HFF-Myc (cell line): ENCODE measurements at places on chromosomes 11 and 22.

GRCh38 chr11:69106031-69106811 lies 49.5 kb upstream of the SMIM38 start:
- no peak for DNase-seq

DNA sequence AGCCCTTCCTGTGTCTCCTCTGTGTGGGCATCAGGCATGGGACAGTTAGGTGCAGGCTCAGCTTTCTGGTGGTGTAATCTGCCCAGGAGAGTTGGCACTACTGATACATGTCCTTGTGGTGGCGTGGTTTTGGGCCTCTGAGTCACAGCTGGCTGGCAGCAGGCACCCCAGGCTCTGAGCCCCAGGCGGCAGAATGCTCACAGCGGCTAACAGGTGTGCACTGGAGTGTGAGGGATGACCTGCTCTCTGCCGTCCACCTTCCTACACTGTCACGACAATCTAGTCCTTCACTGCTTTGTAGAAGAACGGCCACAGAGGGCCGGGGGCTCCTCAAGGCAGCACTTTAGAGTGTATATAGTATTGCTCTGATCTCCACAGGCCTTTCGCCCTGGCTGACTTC lies 100.3 kb upstream of the PITPNB start:
- no peak for DNase-seq

GRCh38 chr11:80048513-80048912 lies 607.7 kb upstream of the TENM4 start:
- DNase-seq, result no peak

GRCh38 chr22:21682385-21683175 lies 16.8 kb downstream of the PPIL2 start:
- no peak for DNase-seq

DNA sequence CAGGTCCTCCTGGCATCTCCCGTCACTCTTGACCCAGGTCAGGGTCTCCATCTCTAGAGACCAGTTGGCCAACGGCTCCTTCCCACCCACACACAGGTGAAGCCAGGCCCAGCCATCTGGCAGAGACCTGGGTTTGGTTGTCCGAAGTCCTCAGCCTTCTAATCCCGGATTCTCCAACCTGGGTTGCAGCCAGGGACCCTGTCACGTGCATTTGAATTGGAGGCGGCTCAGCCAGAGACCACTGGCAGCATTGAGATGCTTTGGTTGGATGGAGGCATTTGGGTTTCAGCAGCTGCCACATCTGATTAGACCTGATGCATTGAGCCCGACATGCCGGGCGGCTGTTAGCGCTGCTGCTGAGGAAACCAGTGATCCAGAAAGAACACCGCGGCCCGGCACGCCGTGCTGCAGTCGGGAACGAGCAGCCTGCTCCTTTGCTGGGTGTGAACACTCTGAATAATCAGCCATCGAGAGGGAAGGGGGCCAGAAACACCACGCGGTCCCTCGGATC lies 163.2 kb downstream of the BRD1 start:
- no peak for DNase-seq

DNA sequence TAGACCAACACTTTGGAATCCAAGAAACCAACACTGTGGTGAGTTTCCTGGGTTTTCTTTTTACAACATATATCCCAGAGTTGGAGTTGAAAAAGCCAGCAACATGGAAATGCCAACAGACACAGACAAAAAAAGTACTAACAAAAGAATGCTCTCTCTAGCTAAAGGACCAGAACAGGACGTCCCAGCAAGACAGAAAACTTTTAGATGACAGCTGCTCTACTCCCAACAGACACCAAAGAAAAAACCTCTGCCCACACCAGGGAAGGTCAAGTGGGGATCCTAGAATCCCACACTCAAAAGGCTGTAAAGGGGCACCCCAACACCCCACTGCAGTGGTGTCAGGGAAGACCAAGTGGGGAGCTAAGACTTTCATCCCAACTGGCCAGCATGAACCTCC lies 23.3 kb downstream of the RRAS2 start:
- no peak for DNase-seq

DNA sequence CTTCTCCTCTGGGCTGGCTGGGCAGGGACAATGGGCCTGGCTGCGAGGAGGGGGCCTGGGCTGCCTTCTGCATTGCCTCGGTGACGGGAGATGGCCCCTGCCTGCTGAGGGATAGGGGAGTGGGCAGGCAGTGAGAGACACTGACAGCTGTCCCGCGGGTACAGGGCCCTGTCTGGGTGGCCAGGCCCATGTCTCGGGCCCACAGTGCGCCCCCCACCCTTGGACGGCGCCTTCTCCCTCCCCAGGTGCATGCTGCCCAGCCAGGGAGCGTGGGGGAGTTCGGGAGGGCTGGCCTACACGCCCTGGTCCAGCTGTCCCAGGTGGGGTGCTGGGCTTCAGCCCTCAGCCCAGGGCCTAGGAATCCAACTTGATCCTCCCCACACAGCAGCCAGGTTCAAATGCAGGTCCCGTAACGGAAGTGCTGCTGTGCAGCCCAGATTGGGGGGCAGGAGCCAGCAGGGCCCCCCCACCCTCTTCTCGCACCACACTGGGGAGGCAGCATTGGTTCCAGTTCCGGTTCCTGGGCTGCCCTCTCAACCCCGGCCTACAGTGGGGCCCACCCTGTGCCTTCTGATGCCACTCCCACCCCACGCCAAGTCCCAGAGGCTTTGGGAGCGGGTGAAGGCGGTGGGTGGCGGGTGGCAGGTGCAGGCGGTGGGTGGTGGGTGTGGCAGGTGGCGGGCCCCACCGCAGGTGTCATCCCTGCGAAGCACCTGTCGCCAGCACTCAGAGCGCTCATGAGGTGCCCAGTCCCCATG lies 7.3 kb upstream of the TSSC4 start:
- no peak for DNase-seq

DNA sequence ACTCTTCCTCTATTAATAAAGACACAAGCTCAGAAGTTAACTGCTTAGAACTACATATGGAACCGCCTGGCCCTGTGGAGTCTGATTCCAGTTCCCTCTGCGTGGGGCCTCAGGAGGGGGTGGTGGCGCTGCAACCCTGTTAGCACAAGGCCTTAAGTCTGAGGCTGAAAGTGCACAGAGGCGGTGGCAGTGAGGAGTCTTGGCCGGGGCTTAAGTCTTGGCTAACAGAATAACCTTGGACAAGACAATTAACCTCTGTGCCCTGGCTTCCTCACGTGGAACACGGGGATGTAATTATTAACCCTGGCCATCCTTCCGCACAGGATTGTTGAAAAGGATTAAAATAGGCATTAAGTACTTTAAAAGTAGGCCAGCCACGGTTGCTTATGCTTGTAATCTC lies 191.5 kb downstream of the CEP164 start:
- DNase-seq, result no peak

- DNase-seq, result no peak
Measured at GRCh38 chr11:115087791-115088190, 409.5 kb downstream of the NXPE2 start.

GRCh38 chr11:279966-280705 lies 1.9 kb downstream of the NLRP6 start:
- DNase-seq, result no peak

DNA sequence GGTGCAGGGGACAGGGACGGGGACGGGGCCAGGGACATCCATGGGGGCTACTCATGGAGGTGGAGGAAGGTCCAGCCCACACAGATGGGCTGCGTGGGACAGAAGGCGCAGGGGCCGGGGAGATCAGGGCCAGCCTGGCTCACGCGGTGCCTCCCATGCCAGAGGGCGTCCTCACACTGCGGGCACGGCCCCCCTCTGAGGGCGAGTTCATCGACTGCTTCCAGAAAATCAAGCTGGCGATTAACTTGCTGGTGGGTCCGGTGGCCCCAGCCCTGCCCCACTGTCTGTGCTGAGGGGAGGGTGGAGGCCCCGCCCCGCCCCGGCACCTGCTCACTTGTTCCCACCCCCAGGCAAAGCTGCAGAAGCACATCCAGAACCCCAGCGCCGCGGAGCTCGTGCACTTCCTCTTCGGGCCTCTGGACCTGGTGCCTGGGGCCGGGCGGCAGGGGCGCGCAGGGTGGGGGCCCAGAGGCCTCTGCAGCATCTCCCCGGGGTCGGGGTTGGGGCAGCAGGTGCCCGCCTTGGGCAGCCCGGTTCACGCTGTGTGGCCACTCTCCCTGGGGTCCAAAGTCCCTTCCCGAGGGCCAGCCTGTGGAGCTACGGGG lies 15.8 kb downstream of the EPS8L2 start:
- DNase-seq, result no peak

DNA sequence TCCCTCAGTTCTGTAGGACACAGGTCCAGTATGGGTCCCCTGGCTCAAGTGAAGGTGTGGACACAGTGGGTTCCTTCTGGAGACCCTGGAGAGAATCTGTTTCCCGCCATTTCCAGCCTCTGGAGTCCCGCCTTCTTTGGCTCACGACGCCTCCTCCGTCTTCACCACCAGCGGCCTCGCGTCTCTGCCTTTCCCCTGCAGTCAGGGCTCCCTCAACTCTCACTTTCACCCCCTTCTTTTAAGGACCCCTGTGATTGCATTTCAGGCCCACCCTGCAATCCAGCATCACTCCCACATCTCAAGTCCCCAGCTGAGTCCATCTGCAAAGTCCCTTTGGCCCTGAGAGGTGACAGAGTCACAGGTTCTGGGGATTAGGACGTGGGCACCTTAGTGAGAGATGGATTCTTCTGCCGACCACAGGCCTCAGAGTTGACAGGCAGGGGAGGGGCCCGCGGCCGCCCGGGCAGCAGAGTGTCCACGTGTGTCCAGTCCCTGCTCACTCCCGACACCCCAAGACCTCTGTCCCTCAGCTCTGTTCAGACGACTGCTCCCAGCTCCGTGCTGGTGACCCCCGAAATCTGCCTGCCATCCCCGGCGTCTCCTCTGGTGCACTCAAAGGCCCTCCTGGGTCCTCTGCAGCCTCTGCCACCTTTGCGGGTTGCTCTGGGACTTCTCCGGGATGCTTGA lies 36.9 kb upstream of the KRTAP5-7 start:
- DNase-seq, result no peak

DNA sequence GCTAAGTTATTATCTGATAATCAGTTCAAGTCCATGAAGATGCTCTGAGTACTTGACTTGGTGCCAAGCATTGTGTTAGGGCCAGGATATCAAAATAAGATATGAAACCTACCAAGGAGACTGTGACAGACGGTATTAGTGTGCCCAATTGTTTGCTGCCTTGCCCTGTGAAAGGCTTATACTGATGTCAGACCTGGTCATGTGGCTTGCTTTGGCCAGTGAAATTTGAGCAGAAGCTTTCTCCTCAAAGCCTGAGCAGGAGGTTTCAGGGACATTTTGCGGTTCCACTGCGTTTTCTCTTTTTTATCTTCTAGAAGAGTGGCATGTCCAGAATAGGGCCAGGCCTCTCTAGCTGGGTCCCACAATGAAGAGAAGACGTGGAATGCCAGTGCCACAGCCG lies 15.8 kb upstream of the PKNOX2 start:
- no peak for DNase-seq

- DNase-seq, result no peak
Measured at GRCh38 chr11:59801981-59802638, 8.5 kb downstream of the MRPL16 start.

- peak; percentile 56 for DNase-seq
Measured at GRCh38 chr22:44701824-44702478, at the start of gene PRR5. TSS of gene PRR5 (plus strand) at chr22:44702204. CDS start at chr22:44702475, 271 bp downstream.

DNA sequence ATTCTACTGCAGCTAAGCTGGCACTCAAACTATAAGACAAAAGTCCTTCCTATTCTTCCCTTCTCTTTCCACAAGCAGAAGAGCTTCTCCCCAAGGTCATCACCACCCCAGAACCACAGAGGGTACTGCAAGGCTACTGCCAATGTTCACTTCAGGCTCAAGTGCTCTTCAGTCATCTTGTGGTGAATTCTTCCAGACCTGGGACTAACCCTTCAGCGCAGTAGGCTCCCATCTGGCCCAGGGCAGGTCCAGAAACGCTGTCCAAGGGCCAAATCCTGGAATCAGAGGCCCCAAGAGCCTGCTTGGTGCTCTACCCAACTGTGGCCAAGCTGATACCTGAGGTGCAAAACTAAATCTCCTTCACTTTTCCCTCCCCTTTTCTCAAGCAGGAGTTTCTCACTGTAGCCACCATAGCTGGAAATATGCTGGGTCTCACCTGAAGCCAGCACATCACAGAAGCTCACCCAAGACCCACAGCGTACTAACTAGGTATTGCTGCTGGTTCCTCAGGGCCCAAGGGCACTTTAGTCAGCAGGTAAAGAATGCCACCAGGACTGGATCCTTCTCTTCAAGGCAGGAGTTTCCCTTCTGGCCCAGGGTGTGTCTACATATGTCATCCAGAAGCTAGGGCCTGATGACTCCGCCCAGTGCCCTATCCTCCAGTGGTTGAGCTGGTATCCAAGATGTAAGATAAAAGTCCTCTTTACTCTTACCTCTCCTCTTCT lies 27.8 kb downstream of the FCHSD2 start:
- no peak for DNase-seq

GRCh38 chr22:35864545-35865165 lies 147.0 kb downstream of the APOL5 start:
- no peak for DNase-seq

- no peak for DNase-seq
Measured at GRCh38 chr11:8086001-8086479, 5.0 kb downstream of the TUB start.

DNA sequence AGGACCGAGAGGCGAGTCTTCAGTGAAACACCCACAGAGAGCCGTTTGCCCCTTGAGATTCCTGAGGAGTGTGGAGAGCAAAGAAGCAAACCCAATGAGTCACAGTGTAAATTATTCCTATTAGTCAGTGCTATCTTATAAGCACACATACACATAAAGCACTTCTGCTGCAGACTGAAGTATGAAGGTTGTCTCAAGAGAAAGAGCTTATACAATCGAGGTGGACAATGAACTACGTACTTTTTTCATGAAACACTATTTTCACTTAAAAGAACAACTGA lies 37.3 kb downstream of the GALNT18 start:
- DNase-seq, result peak; percentile 44

DNA sequence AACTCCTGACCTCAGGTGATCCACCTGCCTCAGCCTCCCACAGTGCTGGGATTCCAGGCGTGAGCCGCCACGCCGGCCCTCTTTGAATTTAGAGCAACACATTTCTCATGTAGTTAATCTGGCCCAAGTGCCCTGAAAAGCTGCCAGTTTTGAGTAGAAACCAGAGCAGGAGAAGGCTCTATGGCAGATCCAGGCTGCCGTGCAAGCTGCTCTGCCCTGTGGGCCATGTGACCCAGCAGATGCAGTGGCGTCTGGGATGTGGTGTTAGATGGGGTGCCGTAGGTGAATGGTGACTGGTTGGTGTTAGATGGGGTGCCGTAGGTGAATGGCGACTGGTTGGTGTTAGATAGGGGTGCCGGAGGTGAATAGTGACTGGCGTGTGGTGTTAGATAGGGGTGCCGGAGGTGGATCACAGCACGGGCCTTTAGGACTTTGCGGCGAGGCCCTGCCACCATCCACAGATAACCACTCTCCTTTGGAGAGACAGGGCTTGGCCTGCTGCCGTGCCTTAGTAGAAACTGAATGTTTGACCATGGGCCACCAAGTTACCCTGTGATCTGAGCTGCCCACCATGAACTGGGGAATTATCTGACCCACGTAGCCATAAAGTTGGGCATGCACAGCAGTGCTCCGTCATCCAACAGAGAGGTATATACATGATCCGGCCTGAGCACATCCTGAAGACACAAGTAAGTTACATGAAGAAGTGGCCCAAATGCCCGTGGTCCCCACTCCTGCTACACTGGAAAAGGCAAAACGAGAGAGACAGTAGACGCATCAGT lies 32.7 kb downstream of the ASCL2 start:
- DNase-seq, result no peak
